A549 treated with Hydrocortisone at 1 μM for 4 hours (cell line): ENCODE measurements at places on chromosomes 7 and 10. TPM values are rescaled to one million over a fixed set of nuclear protein-coding genes. Genes with fewer than 3 reads are reported as not detected.

SPDYE5 gene
- not detected in 5 replicates for total RNA-seq

AKR1C4 gene
- total RNA-seq, result 0.10 to 0.32 TPM (median 0.30 TPM) in 5 replicates

PSTK gene
- 3.7 to 4.8 TPM (median 4.2 TPM) in 5 replicates for total RNA-seq

PARD3 gene
- total RNA-seq, result 53.9 to 77.6 TPM (median 57.2 TPM) in 5 replicates

HMX3 gene
- total RNA-seq, result 0.08 to 0.13 TPM in 2 of 5 replicates, not detected in the others
